ENCODE measurements at places on chromosomes 12 and 14.

- no peak for DNase-seq
These were observed 42.3 kb downstream of the EML5 start for GRCh38 chr14:88750413-88750812.

DNA sequence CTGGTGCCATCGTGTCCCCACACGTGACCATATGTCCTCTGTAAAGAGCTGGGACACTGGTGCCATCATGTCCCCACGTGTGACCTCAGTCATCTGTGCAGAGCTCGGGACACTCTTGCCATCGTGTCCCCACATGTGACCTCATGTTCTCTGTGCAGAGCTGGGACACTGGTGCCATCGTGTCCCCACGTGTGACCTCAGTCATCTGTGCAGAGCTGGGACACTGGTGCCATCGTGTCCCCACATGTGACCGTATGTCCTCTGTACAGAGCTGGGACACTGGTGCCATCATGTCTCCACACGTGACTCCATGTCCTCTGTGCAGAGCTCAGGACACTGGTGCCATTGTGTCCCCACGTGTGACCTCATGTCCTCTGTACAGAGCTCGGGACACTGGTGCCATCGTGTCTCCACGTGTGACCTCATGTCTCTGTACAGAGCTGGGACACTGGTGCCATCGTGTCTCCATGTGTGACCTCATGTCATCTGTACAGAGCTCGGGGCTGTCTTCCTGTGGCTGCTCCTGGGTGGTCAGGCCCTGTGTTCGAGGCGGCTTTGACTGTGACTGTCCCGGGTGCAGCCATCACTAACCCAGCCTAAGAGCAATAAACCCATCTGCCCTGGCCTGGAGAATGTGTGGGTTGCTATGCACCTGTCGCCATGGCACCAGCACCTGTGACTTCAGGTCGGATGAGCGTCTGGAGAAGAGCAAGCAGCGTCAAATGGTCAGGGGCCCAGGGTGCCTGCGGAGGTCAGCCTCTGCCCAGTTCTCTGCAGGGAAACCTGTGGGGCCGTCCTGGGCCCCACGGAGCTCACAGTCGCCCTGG, 334.4 kb downstream of the ADGRD1 start:
- DNase-seq: no peak

DNA sequence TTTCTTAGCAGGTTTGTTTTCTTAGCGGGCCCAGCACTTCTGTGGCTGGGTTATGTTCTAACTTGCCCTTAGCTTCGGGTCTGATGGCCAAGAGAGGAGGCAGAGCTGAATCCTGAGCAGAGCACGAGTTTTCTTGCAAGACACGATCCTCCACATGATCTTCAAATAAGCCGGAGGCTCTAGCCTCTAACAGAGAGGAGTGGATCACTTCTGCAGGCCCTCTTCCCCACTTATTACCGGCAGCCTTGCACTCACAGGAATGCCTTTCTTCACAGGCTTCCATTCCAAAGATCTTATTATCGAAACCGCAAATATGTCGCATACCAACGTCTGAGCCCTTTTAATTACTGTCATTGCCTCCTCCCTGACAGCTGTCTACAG, 79.5 kb downstream of the SINHCAF start:
- no peak for DNase-seq

GRCh38 chr14:52551696-52552062, 626 bp downstream of the TXNDC16 start:
- DNase-seq: no peak

- DNase-seq: no peak
These were observed 227.2 kb downstream of the CHST11 start for GRCh38 chr12:104683831-104684503.

DNA sequence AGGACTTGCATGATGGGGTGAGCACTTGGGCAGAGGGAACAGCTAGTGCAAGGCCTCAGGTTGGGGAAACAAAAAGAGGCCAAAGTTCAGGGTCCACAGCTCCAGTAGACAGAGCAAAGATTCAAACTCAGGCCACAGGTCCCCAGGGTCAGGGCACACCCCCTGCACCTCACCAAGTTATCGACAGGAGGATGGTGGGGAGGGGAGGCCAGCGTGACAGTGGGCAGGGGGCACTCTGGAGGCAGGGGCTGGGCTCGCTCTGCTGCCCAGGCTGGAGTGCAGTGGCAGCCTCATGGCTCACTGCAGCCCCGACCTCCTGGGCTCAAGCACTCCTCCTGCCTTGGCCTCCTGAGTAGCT, 32.4 kb upstream of the ULK1 start:
- DNase-seq: no peak

DNA sequence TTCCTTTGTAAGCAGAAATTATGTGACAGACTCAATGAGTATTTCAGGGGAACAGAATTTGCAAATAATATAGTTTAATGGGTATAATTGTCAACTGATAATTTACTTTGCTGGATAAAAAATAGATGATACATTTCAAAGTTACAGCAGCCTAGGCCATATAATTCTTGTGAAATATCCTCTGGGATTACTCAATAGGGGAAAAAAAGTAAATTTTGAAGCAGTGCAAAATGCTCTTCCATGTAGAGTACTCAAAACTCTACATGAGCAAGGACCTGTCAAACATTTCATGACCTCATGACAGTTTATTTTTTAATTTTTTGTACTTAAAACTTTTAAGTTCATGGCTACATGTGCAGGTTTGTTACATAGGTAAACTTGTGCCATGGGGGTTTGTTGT, 163.3 kb downstream of the DACT1 start:
- no peak for DNase-seq

DNA sequence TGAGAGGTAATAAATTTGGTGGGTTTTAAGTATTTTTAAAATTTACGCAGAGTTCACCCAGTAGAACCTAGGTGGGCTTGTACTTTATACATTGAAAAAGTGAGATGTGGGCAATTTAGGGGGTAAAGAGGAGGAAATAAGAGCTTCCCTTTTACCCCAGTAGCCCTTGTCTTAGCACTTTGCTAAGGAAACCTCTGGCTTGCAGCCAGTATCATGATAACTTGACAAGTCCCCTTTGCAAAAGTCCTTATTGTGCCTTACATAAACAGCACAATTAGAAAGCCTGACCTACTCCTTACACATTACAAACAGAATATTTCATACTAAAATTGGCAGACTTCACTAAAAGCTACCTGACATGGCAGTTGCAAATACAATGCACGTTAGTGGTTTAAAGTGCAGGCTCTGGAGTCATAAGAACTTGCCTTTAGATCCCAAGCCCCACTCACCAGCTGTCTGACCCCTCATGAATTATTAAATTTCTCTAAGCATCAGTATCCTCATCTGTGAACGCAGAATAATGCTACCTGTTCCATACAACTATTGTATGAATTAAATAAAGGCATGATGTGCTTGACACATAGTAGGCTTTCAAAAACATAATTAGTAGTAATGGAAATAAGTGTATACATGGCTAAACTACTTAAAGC, 53.2 kb upstream of the NELL2 start:
- no peak for DNase-seq

DNA sequence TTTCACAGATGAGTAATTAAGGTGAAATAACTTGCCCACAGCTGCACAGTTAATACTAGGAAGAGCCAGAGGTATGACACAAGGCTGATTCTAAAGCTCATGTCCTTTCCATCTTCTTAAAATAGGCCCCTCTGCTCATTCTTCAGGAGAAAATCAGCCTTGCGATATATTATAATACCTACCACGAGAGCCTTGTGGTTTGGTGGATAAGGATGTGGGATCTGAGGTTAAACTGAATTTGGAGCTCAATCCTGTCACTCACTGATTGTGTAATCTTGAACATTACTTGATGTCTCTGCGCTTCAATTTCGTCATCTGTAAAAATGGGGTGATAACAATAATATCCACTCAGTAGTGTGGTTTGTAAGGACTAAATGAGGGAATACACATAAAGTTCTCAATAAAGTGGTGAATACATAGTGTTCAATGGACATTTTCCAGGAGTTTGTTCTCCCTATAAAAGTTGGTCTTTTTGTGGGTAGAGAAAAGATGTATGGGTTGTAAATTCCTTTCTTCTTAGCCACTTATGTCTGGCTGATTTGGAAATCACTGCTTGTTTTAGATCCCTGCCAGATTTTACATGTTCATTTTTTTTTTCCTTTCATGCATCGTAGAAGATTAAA, 25.1 kb upstream of the ATP2B1 start:
- no peak for DNase-seq

DNA sequence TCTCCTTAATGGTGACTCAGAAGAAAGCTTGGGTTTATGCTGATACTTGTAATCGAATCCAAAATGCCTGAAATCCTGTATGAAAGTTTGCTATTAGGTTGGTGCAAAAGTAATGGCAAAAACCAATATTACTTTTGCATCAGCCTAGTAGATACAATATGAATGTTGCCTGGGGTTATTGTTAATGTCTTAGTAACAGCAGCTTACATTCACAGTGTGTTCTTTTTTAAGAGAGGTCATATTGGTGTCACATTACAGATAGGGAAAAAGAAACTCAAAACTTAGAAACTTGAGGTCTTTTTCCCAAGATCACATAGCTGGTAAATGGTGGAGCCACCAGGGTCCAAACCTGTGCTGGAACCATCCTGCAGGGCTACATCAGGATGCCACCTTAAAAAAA, 25.2 kb downstream of the SRGAP1 start:
- DNase-seq: no peak

DNA sequence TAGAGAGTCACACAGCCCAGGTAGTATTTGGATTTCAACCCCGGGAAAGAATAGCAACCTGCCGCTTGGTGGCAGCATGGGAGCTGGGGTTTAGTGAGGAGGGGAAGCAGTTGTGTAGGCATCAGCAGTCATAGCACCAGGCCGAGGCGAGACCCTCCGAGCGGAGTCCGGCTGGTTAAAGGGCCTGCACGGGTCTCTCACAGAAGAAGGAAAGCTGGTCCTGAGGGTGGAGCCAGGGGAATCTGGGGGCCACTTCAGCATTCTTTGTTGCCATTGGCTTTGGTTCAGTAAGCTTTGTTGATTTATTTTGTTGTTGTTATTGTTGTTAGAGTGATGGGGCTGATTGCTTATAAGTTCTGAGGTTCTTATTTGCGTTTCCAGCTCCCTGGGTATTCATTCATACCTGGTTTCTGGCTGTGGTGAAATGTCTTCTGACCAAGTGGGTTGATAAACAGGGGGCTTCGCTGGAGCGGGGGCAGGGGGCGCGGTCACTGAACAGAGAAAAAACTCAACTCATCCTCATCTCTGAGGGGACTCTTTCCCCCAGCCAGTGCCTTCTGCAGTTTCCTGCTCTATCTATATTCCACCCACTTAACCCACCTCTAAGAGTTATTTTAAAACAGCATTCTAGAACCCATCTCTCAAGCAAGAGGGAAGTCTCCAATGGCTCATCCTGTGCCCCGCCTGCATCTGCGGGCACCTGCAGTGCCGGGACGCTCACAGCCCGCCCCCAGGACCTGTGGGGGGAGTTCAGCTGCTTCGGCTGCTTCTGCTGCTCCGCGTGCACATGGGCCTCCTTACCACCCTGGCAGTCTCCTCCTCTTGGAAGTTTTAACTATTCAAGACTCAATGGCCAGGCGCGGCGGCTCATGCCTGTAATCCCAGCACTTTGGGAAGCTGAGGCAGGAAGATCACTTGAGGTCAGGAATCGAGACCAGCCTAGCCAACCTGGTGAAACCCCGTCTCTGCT, 11.6 kb downstream of the CKB start:
- no peak for DNase-seq

DNA sequence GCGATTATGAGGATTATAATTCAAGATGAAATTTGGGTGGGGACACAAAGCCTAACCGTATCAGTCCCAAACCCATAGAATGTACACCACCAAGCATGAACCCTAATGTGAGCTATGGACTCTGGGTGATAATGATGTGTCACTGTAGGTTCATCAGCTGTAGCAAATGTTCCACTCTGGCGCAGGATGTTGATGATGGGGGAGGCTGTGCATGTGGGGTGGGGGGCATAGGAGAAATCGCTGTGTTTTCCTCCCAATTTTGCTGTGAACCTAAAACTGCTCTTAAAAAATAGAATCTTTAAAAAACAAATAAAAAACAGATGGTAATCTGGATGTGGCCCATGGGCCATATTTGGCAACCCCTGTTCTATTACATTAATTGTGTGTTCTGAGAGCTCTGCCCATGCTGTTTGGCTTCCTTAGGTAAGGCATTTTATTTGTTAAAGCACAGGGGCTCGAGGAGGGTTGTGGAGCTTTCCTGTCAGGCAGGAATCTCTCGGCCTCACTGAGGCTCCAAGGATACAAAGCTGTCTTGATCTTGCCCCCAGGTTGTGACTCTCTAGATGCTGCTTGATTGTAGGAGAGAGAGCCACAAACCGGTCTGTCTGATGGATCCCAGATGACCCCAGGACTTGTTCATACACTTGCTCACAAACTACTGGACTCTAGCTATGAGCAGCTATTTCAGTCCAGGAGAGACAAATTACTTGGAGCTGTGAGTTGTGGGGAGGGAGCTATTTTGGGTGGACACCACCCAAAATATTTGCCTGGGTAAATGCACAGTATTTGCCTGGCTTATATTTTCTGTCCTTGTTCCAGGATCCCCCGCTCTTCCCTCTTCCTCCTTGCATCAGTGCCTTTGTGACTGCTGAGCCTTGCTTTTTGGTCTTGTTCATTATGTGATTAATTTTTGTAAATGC, 340.2 kb downstream of the MED13L start:
- DNase-seq: no peak

DNA sequence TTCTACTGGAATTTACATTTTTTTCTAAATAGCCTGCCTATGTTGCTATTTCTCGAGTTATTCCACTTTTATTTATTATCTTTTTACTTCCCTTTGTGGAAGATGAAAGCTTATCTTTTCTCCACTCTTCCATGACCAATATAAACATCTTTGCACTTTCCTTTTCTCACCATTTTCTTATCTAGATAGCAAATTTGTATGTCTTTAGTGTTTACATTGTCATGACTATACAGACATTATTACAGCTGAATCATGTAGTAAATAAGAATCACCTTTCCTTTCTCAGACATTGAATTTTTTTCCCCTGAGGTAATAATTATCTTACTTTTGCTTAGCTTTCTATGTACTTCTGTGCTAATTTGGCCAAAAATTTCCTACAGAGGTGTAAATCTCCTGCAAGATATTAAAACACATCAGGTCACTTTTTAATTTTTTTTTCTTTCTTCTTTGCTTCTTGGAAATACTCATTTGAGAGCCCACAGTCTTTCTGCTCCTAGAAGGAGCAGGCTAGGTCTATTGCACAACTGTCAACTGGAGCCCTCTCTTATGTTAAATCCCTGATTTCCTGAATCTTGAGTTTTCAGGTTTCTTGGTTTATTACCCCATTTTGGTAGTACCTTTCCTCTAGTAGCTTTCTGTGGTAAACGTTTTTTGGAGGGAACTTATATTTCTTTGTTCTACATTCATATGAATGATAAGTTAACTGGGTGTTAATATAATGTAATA, 109.0 kb upstream of the ATP2B1 start:
- DNase-seq: no peak

DNA sequence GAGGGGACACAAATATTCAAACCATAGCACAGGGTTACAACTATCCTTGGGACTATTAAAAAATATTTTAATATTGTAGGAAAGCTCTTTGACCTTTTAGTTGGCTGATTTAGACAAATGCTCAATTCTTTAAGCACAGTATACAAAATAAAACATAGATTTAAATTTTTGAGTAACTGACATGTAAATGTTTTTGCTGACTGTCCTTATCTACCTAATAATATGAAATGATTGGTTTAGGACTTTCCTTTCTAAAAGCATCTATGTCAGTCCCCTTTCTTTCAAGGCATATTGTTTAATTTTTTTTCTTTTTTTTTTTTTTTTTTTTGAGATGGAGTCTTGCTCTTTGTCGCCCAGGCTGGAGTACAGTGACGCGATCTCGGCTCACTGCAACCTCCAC, 16.5 kb upstream of the OR6J1 start:
- DNase-seq: no peak

Data from activated T-cell treated with anti-CD3 and anti-CD28 coated beads for 4 hours (primary cell).